ENCODE measurements at places on chromosomes 7 and 10.

DNA sequence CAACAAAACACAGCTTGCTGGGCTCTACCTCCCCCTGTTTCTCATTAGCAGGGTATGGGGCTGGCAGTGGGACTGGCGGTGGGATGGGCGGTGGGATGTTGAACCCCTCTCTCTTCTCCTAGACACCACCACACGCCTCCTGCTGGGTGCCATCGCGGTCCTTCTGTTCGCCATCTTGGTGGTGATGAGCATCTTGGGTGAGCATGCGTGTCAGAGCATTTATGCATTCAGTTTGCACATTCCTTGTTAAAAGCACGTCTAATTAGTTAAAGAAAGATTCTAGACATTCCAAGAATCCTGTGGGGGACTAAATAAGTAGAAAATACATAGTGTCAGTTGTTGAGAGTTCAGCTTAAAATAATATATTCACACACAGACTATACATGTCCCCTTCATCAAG lies 12.7 kb downstream of the CLEC2L start:
- no peak for DNase-seq

DNA sequence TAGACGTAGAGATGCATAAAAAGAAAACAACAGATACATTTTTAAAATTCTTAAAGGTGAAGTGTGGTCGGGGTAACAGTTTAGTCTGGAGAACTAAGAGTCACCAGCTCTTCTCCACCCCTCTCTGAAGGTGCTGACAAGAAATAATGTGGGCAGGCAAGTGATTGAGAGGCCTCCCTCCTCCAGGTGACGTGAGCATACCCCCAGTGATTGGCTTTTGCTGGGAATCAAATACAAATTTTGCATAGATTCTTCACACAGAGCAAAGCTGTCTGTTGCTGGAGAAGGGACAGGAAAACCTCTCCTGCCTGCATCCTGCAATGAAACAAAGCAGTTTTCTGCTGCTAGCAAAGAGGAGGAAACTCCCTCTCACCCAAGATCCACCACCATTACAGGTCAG lies 115.0 kb downstream of the DGKB start:
- no peak for DNase-seq

- no peak for DNase-seq
Measured at GRCh38 chr7:126979722-126980121, 273.0 kb downstream of the GRM8 start.

DNA sequence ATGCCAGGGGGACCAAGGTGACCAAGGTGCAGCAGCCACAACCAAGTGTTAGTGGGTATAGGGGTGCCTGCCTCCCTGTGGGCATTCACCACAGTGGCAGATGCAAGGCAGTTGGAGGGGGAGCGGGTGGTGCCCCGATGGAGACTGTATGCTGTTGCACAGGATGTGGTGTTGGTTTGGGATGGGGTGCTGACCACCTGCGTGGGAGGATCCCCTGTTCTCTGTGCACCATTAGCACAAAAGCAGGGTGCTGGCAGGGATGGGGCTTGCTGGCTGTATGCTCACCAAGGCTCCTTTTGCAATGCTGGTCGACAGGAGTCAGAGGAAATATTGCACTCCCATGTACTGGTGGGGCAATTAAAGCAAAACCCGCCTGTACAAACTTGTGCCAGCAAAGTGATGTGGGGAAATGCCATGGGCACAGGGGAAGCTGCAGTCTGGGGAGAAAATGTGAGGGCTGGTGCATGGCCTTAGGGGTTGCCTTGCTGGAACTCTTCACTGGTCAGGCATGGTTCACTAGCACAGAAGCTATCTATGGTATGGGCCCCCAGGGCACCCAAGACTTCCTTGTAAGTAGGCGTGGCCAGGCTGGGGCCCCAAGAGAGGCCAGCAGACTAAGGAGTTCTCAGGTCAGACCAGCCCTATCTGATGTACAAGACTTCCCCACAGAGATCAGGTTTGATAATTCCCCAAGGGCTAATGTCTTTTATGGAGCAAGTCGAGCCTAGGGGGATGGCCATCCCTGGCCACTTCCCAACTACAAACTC lies 51.9 kb upstream of the GNAT3 start:
- no peak for DNase-seq

DNA sequence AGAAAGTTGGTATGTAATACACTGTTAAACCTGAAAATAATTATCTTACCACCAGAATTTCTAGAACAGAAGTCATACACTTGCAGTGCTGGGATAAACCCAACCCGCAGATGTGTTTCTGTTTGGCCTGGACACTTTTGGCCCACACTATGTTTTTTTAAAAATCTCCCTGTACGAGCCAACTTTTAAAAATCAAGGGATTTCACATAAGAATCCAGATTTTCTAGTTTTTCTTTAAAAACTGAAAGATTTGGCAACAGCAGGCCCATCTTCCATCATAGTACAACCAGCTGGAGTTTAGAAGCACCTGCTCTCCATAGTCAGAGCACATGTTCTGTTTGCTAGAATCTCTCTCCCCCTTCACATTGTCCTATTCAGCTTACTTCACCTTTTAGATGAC lies 74.0 kb downstream of the TLL2 start:
- no peak for DNase-seq

DNA sequence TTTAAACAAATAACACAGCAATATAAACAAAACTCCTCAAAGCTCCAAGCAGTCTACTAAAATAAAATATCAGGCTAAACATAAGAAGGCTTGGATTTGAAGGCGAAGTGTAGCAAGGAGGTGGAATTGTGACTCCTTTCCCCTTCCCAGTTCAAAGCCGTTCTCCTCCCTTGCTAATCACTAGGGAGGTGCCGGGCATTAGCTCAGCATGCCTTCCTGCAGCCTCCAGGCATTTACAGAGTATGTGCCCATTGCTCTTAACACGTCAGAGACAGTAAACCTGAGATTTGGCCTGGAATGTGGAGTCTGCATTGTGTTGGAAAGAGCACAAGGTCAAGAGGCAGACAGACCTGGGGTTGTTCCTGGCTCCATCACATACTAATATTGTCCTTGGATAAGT lies 15.6 kb downstream of the CNNM1 start:
- DNase-seq, result no peak

GRCh38 chr10:88938938-88939337 lies 13.6 kb downstream of the ACTA2 start:
- DNase-seq, result no peak

GRCh38 chr10:131033166-131034085 lies 278.1 kb downstream of the TCERG1L start:
- DNase-seq, result no peak

DNA sequence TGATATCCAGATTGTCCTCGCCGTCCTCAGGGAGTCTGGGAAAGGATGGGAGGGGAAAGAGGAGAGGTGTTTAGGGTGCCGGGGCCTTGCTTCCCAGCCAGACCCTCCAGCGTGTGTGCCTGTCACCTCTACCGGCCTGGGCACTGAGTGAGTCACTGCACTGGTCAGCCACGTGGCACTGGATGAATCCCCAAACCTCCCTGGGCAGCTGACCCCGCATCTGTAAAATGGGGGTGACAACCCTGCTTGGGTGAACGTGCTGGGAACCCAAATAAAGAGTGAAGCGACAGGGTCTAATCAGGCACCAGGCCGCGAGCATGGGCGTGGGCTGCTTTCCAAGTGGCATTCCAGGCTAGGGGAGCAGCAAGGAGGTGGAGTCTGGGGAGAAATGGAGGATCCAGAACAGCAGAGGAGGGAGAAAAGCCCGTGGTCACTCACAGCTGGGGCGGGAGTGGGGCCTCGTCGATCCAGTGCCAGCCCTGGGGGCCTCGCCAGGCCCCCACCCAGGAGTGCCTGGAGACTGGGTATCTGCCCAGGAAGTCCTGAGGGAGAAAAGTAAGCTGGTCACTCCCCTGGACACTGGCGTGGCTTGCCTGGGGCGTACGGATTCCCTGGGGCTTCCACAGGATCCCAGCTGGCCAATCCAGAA lies 29.7 kb downstream of the KLRG2 start:
- no peak for DNase-seq

- no peak for DNase-seq
Measured at GRCh38 chr7:30468791-30469190, 9.8 kb downstream of the NOD1 start.

- DNase-seq, result no peak
Measured at GRCh38 chr10:124745673-124746072, 1.5 kb upstream of the FAM53B start.

All from iPS DF 6.9 (cell line).